ENCODE measurements at places on chromosomes 2 and 18. TPM values are rescaled to one million over a fixed set of nuclear protein-coding genes. Genes with fewer than 3 reads are reported as not detected.

DNA sequence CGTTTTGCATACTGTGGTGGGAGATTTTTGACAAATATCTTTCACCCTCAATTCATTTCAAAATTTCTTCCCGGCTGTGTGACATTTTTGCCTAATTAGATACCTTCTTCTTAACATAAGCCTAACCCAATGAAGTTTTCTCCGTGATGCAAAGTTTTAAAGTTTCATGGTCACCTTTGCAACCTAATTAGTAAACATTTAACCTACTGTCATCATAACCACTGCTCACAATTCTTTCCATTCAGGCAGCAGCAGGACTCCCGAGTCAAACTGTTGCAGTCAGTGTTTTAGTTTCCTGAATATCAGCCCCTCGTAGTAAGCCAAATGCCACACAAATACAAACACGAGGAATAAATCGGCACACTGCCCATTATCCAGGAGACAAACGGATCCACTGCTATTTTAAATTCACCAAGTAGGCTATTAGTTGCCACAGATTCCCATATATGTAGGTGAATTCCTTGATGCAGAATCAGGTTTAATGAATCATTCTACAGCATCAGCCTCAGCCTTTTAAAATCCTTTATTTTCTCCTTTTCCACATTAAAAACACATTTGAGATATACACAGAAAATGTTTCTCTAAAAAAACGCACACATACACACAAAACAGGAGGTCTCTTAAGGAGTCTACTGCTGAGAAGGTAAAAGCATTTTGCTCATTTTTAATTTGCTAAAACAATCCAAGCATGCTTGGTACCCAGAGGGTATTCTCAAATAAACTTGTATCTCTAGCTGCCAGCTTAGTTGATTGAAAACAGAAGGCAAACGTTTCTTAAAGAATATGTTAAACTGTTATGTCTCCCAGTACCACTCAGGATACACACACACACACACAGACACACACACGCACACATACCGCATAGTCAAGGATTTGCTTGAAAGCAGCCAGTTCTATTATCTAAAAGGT is 106.5 kb upstream of the KCTD1 start:
- DNase-seq, result no peak

DNA sequence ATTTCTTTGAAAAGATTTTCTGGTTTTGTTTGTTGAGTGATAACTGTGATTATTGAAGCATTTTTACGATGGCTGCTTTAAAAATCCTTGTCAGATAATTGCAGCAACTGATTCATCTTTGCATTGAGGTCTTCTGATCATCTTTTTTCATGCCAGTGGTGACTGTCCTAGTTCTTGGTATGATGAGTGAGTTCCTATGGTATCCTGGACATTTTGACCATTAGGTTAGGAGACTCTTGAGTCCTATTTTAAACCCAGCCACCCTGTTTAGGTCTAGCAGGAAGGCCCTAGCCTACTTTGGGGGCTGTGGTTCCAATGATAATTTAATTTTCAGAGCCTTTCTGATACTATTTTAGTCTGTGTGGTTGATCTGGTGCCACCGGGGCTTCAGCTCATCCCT is 72.7 kb upstream of the REV1 start:
- DNase-seq, result peak; percentile 24

DNA sequence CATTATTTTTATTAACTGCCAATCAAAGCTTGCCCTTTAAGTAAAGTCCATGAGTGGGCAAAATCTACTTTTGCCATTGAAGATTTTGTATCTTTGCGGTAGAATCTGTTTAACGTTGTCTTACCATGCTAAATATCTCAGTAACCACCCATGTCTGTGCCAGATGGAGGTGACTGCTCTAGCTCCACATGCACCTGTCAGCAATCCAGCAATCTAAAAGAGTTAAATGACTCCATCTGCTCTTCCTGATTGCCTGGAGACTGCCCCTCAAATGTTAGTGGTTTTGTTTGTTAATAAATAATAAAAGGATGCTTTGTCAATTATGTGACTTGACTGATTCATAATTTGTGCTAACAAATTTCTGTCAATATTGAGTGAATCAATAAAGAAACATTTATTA is 141.7 kb downstream of the RBM43 start:
- DNase-seq, result no peak

GRCh38 chr2:45942237-45942738 is 290.8 kb downstream of the PRKCE start:
- peak; percentile 65 for DNase-seq

DNA sequence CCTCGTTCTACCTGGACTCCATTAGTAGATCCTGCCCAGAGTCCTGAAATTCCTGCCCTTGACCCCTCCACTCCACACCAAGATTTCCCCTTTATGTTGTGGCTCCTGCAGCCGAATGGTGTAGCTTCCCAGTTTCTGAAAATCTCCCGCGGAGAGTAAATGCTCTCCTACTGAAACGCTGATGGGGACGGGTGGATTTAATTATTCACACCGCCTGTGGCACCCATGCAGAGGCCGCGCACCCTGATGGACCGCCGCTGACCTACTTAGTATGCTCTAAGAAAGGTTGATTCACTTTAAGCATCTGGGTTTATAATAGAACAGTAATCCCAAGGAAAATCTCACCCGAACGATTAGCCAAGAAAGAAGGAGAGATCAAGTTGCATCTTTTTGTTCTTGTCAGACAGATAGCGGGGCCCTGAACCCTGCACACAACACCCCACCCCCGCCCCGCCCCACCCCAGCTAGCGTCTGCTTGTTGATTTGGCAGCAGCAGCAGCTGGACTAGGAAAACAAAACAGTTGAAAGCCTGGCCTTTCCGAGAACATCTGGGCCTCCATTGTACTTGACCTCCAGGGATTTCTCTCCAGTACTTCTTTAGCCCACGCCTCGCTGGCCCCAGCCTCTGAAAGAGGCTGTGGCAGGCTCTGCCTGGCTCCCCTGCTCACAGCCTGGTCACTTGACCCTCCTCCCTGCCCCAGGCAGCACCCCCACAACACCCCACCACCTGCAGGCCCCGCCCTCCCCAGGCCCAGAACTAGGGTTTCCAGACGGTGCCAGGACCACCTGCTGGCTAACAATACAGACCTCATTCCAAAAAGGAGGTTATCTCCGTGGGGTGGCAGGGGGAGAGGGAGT is 53.6 kb downstream of the DPYSL5 start:
- no peak for DNase-seq

GRCh38 chr2:155442755-155443372 is 744.4 kb downstream of the KCNJ3 start:
- peak; percentile 0 for DNase-seq

- DNase-seq, result no peak
Observed at GRCh38 chr2:177117755-177118154, 94.8 kb upstream of the HNRNPA3 start.

GPR155 gene
- total RNA-seq, result 3.4 TPM

LHCGR gene
- not detected for total RNA-seq

HOXD3 gene
- 5.2 TPM for total RNA-seq

DNA sequence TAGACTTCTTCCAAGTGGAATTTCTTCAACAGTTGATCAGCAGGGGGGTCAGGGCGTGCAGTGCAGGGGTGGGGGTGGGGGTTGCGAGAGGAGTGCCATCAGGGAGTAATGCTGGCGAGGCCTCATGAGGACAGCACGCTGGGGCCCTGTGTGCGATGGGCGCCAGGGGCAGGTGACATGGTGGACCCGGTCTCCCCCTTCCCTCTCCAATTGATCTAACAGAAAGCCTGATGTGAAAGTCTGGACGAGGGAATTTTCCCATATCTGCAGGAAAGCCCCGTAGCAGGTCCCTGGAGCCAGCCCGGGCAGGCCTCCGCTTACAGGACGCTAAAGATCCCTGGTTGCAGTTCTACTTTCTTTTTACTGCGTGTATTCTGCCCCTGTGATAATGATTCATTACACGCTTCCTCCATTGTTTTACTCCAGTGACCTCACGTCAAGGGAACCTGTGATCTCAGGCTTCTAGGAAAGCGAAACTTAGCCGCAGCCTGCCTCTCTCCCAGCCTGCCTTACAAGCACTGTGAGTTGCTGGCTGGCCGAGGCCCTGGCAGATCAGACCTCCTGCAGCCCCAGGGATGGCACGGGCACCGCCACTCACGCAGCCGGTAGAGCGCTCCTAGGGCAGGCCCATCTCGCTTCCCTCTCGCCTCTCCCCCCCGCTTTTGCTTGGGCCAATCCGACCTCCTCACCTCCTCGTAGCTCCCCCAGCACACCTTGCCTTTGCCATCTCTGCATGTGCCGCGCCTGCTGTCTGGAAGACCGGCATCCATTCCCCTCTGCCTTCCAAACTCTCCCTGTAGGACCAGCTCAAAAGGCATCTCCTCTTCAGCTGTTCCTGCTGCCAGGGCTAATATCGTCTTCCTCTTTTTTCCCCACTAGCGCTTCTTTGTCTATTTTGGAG is 19.2 kb downstream of the NEURL3 start:
- peak; percentile 94 for DNase-seq

PLGLB1 gene
- total RNA-seq, result 0.38 TPM

- DNase-seq, result no peak
Observed at GRCh38 chr2:6139916-6140315, 447.7 kb downstream of the SOX11 start.

- DNase-seq, result no peak
Observed at GRCh38 chr18:13231151-13231550, 12.6 kb downstream of the LDLRAD4 start.

DNA sequence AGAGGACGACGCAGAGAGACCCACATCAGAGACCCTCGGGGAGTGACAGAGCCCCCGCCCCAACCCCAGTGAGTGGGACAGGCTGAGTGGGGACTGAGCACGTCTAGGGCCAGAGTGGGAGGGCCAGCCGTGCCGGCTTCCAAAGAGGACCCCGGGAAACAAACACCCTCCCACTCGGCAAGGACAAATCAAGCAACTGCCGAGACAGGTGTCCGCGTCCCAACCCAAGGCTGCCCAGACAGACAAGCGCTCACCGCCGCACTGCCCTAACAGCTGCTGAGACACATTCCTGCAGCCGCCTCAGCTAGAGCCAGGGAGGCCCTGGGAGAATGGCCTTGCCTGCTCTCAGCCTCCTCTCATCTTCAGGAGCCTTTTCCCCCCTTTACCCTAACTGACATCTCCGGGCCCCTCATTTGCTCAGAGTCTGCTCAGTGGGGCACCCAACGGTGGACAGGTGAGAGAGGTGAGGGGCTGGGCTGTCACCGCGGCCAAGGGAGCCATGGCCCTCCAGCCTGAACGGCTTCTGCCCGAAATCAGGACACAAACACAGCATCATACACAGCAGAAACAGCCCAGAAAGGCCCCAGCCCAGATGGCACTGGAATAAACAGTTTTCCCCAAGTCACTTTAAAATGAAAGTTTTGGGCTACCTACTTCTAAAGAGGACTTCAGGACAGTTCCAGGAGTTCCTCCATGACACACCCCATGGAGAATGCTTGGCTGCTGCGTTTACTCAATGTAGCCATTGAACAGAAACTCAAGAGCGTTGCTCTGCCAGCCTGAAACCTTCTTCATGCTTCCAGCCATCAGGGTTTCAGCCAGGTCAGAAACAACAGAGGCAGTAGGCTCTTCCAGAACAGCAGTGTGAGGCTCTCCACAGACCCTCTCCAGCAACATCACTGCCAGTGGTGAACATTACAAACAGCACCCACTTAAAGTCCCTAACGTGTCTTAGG is 23.6 kb downstream of the SLC66A2 start:
- no peak for DNase-seq

GRCh38 chr2:74881626-74882298 is 47.8 kb downstream of the HK2 start:
- no peak for DNase-seq

GRCh38 chr18:54388203-54389142 is 30.8 kb downstream of the C18orf54 start:
- peak; percentile 77 for DNase-seq

CNRIP1 gene
- 37.7 TPM for total RNA-seq

UPP2 gene
- not detected for total RNA-seq

- no peak for DNase-seq
Observed at GRCh38 chr2:162579169-162579568, 235.2 kb downstream of the GCA start.

GRCh38 chr2:8475349-8476031 is 206.4 kb upstream of the ID2 start:
- no peak for DNase-seq

DNA sequence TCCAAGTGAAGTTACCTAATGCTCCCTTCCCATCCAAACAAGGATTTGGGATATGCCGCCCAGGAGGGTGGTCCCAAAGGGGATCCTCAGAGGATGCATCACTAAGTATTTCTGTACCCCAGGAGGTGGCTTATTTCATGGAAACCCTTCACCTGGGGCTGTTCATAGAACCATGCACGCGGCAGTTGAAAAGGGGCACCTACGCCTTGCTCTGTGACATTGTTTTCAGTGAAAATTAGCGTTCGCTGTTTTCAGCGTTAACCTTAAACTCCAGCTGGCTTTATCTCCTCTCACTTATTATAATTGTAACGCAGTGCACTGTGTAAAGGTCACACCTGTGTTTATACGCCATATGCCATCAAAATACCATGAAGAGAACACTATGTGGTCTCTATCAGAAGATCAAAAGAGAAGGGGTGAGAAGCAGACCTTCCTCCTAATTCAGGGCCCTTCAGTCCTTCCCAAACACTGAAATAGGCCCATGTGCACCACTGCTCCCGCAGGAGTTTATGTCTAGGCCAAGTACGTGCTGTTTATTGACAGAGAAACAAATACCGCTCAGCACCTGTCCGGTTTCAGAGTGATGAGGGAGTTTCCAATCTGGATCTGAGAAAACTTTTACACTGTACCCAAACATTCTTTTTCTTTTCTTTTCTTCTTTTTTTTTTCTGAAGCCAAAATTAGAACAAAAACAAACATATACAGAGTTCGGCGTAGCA is 162.1 kb downstream of the BCL2 start:
- DNase-seq, result no peak

DNA sequence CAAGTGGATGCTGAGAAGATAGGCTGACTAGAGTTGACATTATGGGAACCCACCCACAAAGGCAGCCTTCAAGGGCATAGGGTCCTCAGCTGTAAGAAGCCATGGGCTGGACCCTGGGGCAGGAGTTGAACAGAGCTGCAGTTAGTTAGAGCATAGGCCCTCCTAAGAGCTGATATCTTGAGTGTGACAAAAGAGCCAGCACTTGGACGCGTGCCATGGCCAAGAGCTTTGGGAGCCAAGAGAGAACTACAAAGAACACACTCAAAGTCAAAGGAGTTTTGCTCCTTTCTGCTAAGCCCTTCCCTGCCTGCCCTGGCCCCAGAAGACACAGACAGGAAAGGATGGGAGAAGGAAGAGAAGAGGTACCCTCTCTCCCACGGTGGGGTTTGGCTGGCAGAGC is 29.9 kb upstream of the AGAP1 start:
- no peak for DNase-seq

GRCh38 chr2:86631846-86632485 is 8.3 kb upstream of the RNF103 start:
- DNase-seq, result no peak

- no peak for DNase-seq
Observed at GRCh38 chr2:105886687-105887086, 142.0 kb downstream of the NCK2 start.

DNA sequence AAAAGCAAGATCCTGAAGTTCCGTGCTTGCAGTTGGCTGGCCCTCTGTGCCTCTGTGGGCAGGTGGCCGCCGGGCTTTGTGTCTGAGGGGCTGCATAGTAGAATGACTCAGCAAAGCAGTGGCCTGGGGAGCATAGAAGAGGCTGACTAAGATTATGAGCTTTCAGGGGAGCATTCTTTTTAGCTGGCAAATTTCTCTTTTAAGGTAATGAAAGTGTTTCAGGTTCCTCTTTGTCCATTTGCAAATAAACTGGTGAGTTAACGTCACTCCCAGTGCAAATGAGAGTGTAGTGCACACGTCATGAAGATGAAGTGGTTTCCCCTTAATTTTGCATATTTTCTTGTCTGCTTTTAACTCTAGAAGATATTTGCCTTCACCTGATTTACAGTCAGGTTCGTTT is 98.6 kb downstream of the BCL2L11 start:
- no peak for DNase-seq

GRCh38 chr2:26039603-26040323 is 5.9 kb downstream of the RAB10 start:
- DNase-seq, result no peak

Measured in GM23248 (cell line).